NCI-H524 (cell line): ENCODE measurements at places on chromosomes 6 and 20.

GRCh38 chr20:19996917-19997316, 20.2 kb upstream of the NAA20 start:
- DNase-seq = no peak

DNA sequence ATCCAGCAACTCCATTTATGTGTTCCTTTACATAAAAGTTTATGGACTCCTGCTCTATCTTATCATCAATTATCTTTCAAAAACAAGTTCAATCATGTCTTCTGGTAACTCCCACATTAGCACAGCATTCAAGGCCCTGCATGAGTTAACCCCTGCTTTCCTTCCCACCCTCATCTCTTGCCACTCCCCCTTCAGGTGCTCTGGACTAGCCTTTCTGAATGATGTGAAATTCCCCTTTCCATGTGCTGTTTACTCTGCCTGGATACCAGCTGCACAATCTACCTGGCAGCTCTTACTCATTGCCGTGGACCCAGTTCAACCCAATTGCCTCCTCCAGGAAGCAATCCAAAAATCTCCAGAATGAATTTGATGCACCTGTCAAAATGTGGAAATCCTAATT, 11.9 kb downstream of the ADGRF4 start:
- DNase-seq = no peak

DNA sequence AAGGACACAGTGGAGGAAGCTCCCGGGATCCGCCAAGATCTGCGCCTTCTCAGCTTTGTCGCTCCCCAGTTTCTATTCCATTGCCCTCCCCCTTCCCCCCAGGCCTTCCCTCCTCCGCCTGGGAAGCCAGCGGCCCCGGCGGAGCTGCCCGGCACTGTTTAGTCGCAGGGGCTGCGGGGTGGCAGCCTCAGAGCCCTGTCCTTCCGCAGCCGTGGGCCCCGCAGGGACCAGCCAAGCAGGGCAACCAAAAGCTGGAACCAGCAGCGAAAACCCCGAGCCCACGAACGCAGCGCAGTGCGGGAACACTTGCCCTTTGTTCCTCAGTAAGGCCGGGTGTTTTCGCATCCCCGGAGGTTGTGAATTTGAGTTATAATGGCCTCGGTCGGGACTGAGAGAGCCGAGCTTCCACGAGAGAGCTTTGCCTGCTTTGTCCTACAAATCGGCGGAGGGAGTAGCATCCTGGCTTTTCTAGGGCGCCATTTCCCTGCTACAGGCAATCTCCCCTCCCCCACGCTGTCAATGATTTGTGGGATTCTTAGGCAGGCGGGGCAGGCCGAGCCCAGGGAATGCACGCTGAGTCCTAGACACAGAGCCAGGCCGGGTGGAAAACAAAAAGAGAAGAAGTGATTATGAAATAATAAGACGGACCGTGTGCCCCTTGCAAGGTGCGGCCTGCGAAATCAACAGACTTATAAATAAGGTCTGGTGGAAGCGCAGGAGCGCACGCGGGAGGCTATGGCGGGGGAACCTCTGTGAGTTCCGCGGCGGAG, 4.0 kb upstream of the TUBB2B start:
- peak; percentile 87 for DNase-seq

GRCh38 chr20:53943522-53944291, 126.7 kb downstream of the BCAS1 start:
- peak; percentile 67 for DNase-seq

DNA sequence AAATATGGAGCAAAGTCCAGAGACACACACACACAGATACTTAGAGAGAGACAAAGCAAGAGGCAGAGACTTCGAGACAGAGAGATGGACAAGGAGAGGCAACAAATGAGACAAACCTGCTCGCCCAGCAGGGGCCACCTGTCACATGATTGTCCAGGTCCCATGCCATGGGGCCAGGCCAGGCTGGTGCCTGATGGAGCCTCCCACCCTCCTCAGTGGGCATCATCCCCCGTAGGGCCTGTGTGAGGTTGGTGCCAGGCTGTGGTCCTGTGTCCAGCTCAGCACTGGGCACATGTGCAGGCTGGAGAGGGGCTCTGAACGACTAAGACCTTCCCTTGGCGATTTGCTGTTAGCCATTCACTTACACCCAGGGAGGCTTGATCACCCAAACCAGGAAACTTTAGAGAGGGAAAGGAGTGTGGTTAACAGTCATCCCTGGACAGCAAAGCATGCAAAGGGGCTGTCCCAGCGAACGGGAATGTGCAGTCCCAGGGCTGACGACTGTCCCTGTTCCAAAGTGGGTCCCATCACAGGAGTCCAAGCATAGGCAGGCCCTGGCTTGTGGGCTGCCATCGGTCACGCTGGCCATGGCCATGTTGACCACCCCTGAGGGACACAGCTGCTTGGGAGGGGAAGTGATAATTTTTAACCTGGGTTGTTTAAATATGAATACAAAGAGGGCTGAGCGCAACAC, 38.4 kb upstream of the PHACTR3 start:
- DNase-seq = no peak

GRCh38 chr20:63087872-63088680, 81.3 kb upstream of the BHLHE23 start:
- no peak for DNase-seq

DNA sequence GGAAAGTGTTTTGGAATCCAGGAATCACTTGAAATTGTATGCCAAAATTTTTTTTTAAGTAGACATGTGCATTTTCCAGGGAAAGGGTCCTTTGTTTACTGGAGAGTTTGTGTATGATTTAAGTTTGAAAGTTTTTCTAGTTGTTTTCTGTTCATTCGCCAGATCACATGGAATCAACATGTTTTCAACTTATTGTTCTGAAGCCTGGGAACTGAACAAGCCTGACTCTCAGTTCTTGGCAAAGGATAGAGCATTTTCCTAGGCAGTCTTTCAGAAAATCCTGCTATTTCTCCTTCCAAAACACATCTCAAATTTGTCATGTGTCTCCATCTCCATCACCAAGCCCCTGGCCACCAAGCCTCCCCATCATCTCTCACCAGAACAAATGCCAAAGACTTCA, 374.8 kb downstream of the MAFB start:
- DNase-seq = no peak

GRCh38 chr6:145865595-145865994, 51.0 kb upstream of the FBXO30 start:
- DNase-seq = no peak

GRCh38 chr6:125001684-125002405, 39.6 kb downstream of the RNF217 start:
- no peak for DNase-seq

DNA sequence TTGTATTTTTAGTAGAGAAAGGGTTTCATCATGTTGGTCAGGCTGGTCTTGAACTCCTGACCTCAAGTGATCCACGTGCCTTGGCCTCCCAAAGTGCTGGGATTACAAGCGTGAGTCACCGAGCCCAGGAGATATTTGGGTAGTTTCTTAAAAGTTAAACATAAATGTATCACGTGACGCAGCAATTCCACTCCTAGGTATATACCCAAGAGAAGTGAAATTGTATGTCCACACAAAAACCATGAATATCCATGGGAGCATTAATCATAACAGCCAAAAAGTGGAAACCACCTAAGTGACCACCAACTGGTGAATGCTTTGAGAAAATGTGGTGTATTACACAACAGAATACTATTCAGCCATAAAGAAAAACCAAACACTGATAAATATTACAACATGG, 164.8 kb downstream of the MRPL14 start:
- DNase-seq = no peak

DNA sequence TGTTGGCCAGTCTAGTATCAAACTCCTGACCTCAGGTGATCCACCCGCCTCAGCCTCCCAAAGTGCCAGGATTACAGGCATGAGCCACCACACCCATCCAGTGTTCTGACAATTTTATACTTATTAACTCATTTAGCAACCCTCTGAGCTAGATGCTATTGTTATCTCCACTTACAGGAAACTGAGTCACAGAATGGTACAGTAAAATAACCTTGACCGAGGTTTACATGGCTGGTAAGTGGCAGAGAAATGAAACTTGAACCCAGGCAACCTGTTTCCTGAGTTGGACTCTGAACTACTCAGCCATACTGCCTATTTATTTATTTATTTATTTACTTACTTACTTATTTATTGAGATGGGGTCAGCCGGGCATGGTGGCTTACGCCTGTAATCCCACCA, 6.6 kb upstream of the SIGLEC1 start:
- DNase-seq = no peak

DNA sequence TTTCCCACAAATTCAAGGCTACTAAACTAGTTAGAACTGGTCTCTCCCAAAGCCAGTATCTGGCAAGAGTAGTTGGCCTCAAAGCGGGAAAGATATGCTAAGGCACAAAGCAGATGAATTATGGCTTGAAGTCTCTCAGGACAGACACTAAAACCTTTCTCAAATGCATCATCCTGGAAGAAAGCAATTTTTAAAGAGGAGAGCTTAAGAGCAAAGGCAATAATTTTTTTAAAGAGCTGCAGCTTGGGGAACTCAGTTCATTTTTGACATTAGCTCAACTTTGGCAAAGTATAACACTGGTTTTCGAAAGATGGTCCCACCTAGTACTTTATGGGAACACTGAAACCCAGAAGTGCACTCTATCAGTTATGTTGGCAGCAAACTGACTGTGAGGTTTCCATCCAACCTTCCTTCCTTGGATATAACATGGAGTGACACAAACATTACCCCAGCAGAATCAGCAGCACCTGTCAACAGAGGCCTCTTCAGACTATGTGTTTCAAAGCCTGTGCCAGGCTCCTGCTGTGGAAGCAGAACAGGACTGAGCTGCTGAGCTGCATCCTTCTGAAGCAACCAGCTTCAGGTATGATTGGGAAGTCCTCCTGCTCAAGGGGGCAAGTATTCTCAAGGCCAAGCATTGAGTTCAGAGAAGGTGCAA, 852.3 kb upstream of the HS3ST5 start:
- no peak for DNase-seq

DNA sequence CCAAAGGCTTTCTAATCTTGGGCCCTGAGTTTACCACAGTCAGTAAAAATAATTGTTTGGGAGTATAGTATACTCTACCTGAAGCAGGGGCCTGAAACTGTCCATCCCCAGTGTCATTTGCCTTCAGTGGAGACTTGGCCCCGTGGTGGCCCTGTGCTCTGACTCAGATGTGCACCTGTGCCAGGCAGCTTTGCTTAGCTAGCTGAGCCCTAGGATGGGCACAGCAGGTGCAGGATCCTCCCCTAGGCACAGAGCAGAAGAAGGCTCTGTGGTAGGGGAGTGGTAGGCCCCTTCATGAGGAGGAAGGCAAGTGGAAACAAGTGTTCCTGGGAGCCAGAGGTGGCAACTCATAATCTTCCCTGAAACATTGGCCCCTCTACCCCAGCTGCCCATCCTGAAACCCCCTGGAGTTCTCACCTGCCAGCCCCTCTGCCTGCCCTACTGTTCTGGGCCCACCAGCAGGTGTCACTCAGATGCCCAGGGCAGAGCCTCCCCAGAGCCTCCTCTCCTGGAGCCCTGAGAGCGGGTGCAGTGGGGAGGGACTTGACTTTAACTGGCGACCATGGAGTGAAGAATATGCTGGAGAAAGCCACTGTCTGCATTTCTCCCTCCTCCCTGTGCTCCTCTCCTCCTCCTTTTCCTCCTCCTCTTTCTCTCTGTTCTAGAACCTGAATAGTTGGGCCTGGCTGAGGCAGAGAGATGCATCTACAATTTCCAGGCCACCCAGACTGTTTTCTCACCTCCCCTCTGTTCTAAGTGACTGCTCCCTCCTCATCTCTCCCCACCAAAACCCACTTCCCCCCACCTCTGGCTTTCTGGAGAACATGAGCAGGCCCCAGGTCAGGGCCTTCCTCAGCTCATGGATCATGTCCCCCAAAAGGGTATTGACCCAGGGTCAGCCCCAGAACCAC, 2.9 kb downstream of the CPNE5 start:
- DNase-seq = no peak

GRCh38 chr20:57380081-57380750, 11.0 kb upstream of the RBM38 start:
- no peak for DNase-seq

- DNase-seq = no peak
These were observed 38.9 kb downstream of the JARID2 start for GRCh38 chr6:15284743-15285142.

DNA sequence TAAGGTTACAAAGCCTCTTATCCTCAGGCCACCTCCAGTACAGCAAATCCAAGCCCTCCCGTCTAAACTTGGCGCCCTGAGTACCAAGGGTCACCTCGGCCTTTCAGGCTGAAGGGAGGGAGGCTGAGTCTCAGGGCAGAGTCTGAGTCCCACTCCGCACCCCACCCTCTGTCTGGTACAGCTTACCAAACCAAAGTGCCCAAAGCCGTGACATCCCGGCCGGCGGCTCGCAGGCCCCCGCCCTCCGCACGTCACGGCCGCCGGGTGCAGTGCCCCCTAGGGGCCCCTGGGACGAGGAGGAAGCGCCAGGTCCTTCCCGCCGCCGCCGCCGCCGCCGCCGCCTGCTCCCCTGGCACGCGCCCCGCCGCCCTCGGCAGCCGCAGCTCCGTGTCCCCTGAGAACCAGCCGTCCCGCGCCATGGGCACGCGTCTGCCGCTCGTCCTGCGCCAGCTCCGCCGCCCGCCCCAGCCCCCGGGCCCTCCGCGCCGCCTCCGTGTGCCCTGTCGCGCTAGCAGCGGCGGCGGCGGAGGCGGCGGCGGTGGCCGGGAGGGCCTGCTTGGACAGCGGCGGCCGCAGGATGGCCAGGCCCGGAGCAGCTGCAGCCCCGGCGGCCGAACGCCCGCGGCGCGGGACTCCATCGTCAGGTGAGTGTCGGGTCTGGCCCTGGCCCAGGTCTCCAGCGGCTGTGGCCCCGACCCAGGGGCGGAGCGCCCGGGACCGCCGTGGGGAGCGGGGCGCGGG, at the start of gene MTHFD1L:
TSS of gene MTHFD1L (plus strand) at position 297 of the 741 bp plus-strand sequence. CDS start at position 418, 121 bp downstream.
- DNase-seq = peak; percentile 71

GRCh38 chr6:144928847-144929246, 643.7 kb downstream of the UTRN start:
- no peak for DNase-seq

DNA sequence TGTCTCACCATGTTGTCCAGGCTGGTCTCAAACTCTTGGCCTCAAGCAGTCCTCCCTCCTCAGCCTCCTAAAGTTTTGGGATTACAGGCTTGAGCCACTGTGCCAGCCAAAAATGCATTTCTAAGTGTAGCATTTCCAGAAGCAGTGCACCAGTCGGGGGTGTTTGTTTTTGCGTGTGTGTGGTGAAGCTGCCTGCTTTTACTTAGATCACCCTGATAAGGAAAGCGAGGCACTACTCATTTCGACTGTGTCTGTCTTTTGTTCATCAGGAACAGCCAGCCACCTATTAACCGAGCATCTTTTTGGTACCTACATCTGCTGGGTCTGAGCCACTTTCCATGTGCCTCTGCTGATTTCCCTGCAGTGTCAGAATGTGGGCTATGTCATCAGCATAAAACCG, 18.7 kb downstream of the SIRT5 start:
- DNase-seq = no peak

GRCh38 chr6:164911873-164912580, 397.4 kb downstream of the C6orf118 start:
- peak; percentile 75 for DNase-seq

DNA sequence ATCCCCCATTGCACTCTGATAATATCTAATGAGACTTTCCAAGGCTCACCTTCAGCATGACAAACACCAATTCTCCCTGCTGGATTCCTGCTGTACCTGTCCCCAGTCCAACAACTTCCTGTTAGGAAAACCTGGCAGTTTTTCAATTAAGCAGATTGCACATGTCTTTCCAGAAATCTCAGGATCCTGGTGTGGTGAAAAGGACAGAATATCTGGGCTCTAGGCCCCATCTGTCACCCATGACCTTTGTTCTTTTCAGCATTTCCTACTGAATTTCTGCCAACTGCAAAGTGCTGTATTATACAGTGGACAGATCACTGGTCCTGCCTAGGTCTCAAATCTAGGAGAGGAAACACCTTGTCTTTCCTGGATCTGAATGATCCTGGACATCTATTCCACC, 27.7 kb upstream of the DTNBP1 start:
- DNase-seq = no peak

- DNase-seq = no peak
These were observed 83.9 kb upstream of the SYNDIG1 start for GRCh38 chr20:24385547-24385946.

GRCh38 chr6:163191704-163192537, 222.6 kb upstream of the QKI start:
- no peak for DNase-seq
